ENCODE measurements at places on chromosomes 3 and 15.

DNA sequence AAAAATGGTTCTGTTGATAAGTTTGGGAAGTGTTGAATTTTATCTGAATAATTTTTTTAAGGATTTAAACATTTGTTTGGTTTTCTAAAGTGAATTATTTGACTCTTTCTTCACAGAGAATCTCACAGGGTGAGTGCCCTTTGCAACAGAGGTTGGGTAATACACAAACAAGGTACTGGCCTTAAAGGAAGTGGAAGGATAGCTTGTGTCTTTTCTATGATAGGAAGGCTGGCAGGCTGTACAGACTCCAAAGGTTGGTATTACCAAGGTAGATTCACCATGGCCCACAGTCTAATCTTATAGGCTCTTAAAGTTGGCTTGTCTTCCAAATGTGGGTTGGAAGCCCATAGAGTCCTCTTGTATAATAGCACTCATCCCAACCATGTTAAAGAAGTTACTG is 311.5 kb downstream of the SV2B start:
- DNase-seq, result no peak

- no peak for DNase-seq
Measured at GRCh38 chr15:55555089-55555488, 33.1 kb downstream of the PYGO1 start.

DNA sequence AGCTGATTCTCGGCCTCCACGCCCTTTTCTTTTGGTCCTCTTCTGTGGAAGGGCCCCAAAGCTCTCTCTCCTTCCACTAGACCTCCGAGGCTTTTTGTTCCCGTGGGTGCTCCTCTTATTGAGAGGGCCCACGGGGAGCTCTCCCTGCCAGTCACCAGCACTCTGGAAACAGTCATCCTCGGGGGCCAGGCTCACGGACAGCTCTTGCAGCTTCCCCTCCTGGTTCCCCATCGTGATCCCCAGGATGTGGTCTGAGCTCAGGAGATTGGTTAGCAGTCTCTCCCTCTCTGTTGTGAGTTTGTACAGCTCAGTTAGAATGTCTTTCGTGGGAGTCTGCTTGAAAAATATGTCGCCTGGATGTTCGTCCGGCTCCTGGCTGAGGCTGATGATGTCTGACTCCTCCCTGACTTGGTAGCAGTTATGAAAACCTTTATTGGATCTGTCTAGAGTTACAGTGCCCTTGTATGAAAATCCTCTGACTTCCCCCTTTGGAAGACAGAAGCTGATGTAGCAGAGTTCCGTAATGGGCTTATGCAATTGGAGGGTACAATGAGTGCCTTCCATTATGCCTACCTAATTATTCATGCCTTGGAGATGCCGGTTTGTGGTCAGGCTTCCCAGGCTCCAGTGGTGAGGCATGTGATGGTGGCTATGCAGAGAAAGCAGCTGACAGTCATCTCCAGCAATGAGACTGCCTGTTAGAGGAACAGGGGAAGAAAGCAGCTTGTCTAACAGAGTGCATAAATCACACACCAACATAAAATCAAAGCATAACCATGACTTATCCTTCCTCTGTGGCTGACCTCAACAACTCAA is 40.0 kb downstream of the FMN1 start:
- DNase-seq, result no peak

- DNase-seq, result no peak
Measured at GRCh38 chr15:53843869-53844569, 84.6 kb upstream of the WDR72 start.

GRCh38 chr3:121969631-121970030 is 52.4 kb downstream of the ILDR1 start:
- DNase-seq, result no peak

DNA sequence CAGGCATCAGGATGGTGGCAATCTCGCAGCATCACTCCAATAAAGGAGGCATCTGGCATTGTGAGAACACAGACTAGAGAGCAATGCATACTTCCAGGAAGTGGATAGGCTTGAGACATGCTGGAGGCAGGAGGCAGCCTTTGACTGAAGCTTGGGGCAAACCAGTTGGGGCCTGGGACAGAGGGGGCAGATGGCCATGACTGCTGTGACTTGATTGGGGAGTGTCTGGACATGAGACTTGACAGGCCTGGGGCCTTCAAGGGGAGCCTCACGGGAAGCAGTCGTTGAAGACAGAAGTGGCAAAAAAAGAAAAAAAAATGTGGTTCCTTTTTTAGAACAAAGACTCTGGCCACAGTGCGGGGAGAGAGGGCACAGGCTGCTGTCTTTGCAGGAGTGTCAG is 44.7 kb upstream of the CHRNA7 start:
- DNase-seq, result no peak

GRCh38 chr3:80733522-80734176 is 965.9 kb upstream of the ROBO1 start:
- DNase-seq, result no peak

GRCh38 chr3:63908081-63908736 is 4.0 kb downstream of the SCAANT1 start:
- no peak for DNase-seq

DNA sequence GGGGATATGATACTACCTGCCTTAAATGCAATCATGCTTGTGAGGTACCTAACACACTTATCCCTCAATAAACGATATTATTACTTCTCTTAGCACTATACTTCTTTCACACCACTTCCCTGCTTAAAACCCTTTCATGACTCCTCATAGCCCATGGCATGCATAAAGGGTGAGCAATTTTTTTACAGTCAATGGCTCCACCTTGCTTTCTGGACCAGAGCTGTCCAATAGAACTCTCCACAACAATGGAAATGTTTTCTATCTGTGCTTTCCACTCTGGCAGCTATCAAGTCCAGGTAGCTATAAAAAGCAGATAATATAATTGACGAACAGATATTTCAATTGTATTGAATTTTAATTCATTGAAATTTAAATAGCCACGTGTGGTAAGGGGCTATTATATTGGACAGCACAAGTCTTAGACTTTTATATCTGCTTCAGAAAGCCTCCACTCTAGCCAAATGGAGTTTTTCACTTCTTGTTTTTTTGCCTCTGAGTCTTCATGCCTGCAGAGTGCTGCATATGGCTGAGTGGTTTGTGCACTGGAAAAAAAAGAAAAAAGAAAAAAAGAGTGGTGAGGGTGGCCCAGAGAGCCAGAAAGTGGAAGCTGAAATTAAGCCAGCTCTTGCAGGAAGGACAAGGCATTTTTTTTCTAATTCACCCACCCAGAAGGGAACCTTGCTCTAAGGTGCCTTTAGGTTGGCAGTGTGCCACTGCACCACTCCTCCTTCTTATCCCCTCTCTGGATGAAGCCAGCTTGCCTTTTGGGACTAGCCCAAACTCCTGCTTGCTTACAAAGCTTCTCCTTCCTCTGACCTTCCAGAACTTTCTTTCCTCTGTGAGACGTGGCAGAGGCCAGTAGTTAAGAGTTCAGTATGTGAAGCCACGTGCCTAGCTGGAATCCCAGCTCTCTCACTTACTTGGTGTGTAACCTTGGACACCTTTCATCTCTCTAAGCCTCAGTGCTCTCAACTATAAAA is 239.0 kb upstream of the LRTM1 start:
- DNase-seq, result no peak

- DNase-seq, result peak; percentile 36
Measured at GRCh38 chr15:61195116-61196002, 33.7 kb downstream of the RORA start.

DNA sequence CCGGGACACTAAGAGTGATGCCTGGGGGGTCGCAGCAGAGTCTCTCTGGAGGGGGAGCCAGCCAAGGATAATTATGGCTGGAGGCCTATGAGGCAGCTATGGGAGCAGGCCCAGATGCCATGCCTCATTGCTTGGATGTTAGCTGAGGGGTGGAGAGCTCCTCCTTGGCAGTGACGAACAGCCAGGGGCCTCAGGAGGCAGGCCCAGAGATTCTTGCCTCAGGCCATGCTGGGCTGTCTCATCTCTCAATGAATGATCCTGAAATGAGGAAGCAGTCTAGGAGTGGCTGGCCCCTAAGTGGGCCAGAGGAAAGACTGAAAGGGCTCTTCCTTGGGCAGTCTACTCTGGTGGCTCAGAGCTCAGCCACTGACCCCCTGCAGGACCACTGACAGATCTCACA is 21.3 kb downstream of the KIF9 start:
- no peak for DNase-seq

DNA sequence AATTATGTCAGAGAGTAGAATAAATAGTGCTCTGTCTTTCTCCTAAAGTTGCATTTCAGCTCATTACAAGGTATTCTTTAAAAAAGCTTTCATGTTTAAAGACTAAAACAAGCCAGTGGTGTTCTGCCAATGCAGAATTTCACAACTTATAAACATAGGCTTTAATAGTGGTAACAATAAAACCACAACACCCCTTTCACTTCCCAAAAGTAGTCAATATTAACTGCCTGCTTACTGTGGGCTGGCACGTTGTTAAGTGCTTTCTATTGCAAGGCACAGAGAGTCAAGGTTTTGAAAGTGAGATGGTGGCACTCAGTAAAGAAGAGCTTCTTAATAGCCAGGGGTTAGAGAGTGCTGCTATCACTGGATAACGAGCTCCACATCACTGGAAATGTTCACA is 8.4 kb upstream of the RTP1 start:
- DNase-seq, result no peak

GRCh38 chr15:38528294-38528693 is 36.3 kb downstream of the RASGRP1 start:
- no peak for DNase-seq

DNA sequence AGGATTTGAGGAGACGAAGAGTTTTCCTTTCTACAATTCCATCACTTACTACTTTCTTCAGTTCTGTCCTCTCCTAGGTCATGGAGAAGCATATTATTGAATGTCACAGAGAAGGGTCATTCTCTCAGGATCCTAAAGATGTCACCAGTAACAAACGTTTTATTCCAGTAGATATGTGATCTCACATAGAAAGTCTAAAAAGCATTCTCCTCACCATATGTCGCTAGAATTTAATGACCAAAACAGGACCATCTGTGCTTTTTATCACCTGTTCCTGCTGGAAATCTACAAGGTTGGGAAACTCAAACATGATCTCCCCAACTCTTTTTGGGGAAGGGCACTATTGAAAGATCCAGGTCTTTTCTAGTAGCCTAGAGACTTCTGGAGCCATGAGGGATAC is 24.0 kb upstream of the FRMD5 start:
- DNase-seq, result no peak

- peak; percentile 69 for DNase-seq
Measured at GRCh38 chr3:11335056-11335608, 62.9 kb downstream of the ATG7 start.

- DNase-seq, result peak; percentile 18
Measured at GRCh38 chr3:69020424-69020823, 6.9 kb upstream of the EOGT start.

DNA sequence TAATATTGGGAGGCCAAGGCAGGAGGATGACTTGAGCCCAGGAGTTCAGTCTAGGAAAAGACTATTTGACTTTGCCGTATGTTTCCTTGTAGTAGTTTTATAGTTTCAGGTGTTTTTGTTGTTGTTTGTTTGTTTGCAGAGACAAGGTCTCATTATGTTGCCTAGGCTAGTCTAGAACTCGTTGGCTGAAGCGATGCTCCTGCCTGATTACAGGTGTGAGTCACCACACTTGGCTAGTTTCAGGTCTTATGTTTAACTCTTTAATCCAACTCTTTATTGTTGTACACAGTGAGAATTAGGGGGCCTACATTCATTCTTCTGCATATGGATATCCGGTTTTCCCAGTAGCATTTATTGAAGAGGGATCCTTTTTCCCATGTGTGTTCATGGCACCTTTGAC is 32.0 kb downstream of the FAIM start:
- no peak for DNase-seq

DNA sequence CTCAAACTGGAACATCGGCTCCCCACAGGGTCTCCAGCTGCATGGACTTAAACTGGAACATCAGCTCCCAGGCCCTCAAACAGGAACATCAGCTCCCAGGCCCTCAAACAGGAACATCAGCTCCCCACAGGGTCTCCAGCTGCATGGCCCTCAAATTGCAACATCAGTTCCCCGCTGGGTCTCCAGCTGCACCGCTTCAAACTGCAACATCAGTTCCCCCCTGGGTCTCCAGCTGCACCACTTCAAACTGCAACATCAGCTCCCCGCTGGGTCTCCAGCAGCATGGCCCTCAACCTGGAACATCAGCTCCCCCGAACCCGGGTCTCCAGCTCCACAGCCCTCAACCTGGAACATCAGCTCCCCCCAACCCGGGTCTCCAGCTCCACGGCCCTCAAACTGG is 82.0 kb downstream of the TFRC start:
- no peak for DNase-seq

GRCh38 chr3:122689587-122689986 is 8.9 kb downstream of the PARP14 start:
- no peak for DNase-seq

GRCh38 chr3:24120434-24120833 is 175.3 kb downstream of the NR1D2 start:
- DNase-seq, result no peak

DNA sequence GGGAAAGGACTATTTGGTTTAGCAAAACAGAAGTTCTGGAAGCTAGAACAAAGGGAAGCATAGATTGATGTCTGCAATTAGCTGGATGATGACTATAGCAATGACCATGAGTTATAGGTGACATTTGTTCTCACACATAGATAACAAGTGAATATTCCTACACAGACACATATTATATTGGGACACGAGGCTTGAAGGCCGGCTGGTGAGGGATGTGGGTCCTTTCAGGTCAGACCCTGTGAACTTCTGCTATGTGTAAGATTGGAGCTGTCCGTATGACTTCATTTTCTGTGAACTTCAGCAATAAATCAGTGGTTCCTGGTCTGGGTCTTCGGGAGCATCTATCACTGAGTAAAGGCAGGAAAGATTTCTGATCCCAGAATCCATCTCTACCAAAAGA is 253.6 kb upstream of the CFAP20DC start:
- DNase-seq, result no peak

Data from CD4-positive, alpha-beta T cell treated with Interleukin-4 for 4 hours (primary cell).